ENCODE measurements at places on chromosomes 7 and 10. TPM values are rescaled to one million over a fixed set of nuclear protein-coding genes. Genes with fewer than 3 reads are reported as not detected.

DNA sequence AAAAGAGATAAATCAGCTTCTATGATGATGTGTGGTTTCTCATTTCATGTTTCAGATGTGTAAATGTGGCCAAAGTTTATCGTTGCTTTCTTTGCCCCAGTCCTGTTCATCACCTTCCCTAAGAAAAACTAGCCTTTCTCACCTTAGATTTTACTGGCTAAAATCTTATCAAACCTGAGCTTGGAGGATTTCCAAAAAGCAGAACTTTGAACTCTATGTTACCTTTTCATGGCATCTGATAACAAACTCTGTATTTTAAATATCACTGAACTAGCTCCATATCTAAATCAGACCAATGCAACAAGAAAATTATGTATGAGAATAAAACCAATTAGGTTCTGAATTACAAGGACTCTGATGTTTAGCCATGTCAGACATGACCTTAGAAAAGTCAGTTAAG is 323.4 kb upstream of the DGKB start:
- no peak for DNase-seq

GRCh38 chr10:47287365-47287802 is 12.6 kb upstream of the GDF10 start:
- DNase-seq, result no peak

ASB10 gene
- total RNA-seq, result not detected

DNA sequence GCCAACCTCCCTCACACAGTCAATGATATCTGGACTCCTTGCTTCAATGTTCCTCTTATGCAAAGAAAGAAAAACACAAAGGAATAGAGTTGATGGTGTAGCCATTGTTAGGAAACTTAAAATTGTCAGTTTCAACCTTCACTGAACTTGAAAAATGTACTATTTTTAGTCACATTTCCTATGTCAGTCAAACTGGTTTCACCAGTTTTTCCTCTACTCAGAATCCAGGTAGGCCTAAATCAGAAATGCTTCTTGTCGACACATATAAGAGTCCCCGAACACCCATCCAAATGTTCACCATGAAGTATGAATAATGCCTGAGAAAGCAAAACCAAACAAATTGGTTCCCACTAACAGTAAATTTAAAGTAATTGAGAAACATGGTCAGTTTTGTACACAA is 42.4 kb upstream of the ZMYND11 start:
- no peak for DNase-seq

PDE6C gene
- total RNA-seq, result not detected

DNA sequence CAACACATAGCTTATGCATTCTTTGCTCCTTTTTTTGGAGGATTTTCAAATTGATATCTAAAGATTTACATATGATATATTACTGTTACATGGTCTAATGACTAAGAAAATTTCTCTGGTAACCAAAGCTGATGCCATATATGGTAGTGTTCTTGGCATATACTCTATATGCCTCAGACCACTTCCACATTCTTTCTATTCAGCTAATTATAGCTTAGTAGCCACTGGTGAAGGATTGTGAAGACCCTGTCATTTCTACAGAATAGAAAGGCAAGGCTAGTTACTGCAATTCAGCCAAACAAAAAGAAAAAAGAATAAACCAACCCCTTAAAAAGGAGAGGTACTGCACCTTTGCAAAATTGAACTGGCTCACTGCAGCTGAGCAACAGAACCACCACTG is 3.7 kb downstream of the PURB start:
- no peak for DNase-seq

DNA sequence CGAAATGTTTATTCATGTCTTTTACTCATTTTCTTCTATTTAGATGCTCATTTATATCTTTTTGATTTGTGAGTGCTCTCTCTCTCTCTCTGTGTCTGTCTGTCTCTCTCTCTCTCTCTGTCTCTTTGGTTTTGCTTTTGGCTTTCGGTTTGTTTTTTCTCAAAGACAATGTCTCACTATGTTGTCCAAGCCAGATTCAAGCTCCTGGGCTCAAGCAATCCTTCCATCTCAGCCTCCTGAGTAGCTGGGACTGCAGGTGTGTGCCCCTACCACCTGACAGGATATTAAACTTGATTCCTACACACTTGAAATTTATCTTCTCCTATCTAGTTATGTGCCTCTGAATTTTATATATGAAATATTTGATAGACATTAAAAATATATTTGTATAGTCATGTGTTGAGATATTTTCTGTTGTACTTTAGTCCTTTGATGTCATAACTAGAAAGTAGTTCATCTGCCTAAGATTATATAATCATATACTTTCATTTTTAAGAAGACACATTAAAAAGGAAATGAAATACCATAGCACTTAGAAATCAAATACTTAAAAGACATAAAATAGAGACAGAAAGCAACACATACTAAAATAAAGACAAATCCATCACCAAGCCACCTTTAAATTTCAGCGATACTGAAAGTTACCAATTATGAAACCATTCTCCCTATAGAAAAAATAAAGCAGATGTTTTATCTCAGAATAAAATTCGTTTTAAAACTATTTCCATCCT is 68.1 kb upstream of the SFMBT2 start:
- DNase-seq, result no peak

- no peak for DNase-seq
Observed at GRCh38 chr10:43461950-43462349, 25.0 kb downstream of the ZNF487 start.

GRCh38 chr10:102302611-102303010 is 57.3 kb downstream of the GBF1 start:
- DNase-seq, result no peak

DNA sequence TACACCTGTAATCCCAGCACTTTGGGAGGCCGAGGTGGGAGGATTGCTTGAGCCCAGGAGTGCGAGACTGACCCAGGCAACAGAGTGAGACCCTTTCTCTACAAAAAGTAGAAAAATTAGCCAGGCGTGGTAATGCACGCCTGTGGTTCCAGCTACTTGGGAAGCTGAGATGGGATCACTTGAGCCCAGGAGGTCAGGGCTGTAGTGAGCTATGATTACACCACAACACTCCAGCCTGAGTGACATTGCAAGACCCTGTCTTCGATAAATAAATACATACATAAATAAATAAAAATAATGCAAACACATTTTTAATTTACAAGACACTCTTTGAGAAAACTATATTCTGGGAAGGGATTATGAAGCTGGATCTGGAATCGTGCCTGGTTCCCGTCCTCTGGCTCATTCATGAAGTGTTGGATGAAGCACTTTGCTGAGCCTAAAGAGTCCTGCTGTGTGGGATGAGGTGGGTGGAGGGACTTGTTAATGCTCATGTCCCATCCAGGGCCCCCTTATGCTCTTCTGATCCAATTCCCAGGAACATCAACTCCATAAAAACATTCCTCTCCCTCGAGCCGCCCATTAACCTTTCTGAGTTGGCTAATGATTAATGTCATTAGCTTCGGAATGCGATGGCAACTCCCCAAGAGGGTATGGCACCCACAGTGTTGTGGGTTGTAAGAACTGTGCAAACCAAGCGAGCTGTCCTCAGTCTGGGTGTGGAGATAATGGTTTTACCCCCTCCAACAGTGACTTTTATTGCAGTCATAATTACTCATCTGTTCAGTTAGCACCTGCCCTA is 236.3 kb downstream of the BAMBI start:
- no peak for DNase-seq

DNA sequence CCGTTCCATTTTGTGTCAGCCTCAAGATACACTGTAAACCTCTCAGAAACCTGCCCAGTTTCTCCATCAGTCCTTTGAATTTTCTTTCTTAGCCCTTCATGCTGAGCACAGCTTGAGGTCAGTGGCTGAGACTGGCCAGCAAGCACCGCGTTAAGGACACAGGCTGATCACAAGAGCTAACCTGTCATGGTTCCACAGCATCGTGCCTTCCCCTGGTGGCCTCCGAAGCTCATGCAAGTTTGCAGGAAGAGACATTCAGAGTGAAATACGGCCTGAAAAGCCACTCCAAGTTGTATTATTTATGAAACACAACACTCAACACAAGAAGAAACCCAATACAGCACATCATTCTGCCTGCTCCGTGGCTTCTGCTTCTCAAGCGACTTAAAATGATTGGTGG is 57.0 kb upstream of the PFKP start:
- DNase-seq, result no peak

CHST3 gene
- 0.52 TPM for total RNA-seq

- DNase-seq, result no peak
Observed at GRCh38 chr7:25626451-25627131, 398.3 kb upstream of the NPVF start.

- no peak for DNase-seq
Observed at GRCh38 chr10:131814567-131815265, 86.1 kb upstream of the PPP2R2D start.

ATRNL1 gene
- 0.87 TPM for total RNA-seq

TLX1 gene
- total RNA-seq, result not detected
